ENCODE measurements at places on chromosomes 5 and 9.

DNA sequence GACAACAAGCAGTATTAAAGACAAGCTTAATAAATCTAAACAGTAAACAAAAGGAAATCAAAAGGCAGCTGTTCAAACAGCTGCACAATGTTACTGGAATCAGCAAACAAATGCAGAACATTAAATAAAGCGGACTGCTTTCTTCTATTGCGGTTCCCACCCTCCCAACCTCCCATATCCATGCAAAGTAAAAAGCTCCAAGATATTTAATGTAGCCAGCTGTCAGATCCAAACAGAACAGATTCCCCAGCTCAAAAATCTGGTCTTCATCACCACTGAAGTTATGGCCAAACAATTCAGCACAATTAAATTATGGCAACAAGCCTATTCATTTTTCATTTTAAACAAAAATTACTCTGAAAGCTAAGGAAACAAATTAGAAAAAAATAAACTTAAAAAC, 75.9 kb downstream of the SLC38A9 start:
- DNase-seq, result no peak

GRCh38 chr5:169785771-169786618, 148.9 kb downstream of the DOCK2 start:
- no peak for DNase-seq

DNA sequence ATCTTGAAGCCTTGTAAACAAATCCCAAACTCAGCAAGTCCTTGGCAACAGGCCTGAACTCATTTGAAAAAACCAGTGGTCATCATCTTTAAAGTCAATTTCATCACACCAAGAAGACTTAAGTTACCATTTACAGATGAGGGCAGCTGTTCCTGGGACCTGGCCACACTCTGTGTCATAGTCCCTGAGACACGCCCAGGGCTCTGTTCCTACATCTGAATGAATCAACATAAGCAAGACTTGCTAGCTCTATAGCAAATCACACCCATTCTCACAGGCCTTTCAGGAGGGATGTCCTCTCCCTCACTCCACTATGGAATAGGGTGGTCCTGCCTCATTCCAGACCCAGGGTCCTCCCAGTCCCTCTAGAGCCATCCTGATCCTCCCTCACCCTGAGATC, 142.8 kb downstream of the NSG2 start:
- no peak for DNase-seq

DNA sequence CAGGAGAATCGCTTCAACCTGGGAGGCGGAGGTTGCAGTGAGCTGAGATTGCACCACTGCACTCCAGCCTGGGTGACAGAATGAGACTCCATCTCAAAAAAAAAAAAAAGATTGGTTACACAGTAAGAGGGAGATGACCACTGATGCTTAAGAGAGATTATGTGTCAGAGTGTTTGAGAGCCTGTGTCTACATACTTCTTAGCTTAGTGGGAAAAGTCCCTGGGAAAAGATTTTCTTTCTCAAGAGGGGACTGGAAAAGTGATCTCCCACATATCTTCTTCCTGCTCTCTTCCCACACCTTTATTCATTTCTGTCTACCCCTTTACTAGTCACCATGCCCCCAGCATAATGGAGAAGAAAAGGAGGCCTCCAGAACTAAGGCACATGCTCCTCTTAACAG, 55.2 kb downstream of the MCTP1 start:
- DNase-seq, result no peak

- no peak for DNase-seq
These were observed 37.7 kb downstream of the NR2F1 start for GRCh38 chr5:93620487-93621326.

DNA sequence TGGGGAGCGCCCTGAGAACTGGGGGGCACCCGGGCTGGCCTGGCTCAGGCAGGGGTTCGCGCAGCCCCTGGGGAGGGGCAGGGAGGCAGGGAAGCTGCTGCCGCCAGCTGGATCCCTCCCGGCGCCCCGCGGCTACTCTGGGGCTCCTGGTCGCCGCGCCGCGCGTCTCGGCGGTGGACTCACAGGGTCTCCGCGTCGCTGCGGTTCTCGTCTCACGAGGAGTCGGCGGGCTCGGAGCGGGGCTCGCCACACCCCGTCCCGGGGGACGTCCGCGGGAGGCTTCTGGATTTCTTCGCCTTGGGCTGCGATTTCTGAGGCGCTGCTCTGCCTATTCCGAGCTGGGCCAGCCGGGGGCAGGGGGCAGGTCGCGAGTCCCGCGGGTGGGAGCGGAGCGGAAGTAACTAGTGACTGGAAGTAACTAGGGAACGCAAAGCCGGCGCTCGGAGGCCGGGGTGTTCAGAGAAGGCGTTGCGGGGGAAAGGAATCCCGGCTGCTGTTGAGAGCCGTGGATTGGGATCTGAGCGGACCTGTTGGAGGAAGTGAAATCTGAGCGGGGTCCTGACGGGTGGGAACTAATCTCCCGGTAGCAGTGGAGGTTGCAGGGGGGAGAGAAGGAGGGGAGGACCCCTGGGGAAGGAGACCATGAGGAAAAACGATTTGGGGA, 511 bp downstream of the CYSTM1 start:
- DNase-seq, result peak; percentile 29

DNA sequence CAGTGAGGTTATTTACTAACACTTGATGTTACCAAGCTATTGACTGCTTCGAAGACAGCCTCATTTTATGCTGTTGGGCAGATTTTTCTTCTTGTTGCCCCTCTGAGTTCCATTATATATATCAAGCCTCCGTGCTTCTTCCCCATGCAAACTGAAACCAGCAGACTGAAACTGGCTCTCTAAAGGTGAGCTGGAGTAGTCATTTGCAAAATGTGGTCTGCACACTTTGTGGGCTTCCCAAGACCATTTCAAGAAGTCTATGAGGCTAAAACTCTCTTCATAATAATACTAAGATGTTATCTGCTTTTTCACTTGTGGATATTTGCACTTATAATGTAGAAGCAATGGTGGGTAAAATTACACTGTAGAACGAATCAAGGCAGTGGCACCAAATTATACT, 13.9 kb downstream of the SLC36A1 start:
- no peak for DNase-seq

GRCh38 chr5:92081958-92082712, 699.0 kb upstream of the ARRDC3 start:
- no peak for DNase-seq

GRCh38 chr5:44807269-44807668, 1.5 kb upstream of the MRPS30 start:
- no peak for DNase-seq

GRCh38 chr9:98130576-98131228, 11.7 kb upstream of the TRIM14 start:
- no peak for DNase-seq

- no peak for DNase-seq
These were observed 1233.8 kb upstream of the WWC1 start for GRCh38 chr5:167057665-167058064.

- DNase-seq, result no peak
These were observed 119.3 kb downstream of the SSBP2 start for GRCh38 chr5:81631621-81632020.

- DNase-seq, result no peak
These were observed 26.1 kb downstream of the PWWP2A start for GRCh38 chr5:160092960-160093707.

DNA sequence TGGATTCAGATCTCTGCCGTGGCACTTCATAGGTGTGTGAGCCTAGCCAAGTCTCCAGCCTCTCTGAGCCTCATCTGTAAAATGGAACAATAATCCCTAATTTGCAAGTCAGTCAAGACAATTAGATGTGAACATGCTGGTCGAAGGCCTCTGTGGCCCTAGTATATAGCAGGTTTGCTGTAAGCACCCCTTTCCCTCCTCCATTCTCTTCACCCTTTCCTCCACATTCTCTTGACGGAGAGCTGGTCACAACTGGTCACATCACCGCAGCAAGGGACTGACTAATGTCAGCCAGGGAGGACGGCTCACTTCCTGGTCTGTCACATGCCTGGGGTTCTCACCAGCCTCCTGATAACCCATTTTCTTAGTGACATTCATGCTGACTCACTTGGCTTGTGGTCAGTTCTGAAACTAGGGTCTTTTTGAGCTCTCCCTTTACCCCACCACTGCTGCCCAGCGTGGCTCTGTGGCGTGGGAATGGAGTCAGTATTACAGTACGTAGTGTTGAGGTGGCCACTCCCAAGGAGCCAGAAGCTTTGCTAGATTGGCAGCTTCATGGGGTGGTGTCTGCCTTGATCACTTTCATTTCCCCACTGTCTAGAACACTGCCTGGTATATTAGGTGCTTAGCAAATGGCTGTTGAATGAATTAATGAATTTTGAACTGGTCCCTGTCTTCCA, 47.8 kb downstream of the ERGIC1 start:
- DNase-seq, result no peak

DNA sequence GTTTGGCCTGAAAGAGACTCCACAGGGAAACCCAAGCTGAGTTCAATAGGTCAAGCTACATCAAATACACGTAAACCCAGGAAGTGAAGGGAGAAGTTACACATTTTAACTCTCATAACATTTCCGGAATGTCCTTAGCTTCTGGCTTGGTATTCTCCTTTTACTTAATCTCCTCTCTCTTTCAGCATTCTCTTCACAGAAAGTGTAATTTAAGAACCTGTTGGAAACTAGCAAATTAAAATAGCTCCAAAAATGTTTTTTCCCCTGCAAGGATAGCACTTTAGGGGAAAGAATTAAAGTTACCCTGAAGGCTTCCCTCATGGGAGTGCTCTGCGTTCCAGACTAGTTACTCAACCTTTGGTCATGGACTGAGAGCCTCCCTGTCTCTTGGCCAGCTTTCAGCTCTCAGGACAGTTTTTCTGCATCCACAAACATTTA, 292.7 kb upstream of the TARS1 start:
- no peak for DNase-seq

DNA sequence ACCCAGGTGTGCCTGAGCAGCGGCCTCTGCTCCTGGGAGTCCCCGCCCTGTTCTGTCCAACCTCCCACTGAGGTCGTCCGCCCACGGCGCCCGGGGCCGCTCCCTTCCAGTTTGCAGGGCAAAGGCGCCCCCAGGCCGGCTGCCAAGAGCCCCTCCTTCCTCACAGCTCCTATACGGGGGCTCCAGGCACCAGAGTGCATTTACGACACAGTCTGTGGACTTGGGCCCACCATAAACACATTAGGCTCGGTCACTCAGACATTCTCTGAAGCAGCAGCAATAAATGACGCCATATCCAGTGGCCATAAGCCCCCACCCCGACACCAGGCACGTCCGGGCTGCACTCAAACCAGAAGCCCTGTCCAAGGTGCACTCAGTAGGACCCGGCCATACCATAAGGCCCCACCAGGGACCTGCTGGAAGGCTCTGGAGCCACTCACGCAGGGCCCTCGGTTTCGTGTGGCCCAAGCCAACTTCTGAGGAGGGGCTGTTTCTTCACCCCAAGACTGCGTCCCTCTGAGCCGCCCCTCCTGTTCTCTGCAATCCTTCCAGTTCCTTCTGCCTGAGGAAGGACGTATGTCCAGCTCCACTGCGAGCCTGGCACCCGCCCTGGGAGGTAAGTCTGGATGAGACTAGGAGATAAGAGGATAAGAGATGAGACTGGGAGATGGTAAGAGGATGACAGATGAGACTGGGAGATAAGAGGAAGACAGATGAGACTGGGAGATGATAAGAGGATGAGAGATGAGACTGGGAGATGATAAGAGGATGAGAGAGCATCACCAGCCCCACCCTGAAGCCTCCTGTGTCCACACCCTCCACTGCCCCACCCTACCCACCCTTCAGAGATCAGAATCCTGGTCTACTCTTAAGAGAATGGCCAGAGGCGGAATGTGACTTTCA, 26.7 kb downstream of the SLC6A18 start:
- DNase-seq, result no peak

DNA sequence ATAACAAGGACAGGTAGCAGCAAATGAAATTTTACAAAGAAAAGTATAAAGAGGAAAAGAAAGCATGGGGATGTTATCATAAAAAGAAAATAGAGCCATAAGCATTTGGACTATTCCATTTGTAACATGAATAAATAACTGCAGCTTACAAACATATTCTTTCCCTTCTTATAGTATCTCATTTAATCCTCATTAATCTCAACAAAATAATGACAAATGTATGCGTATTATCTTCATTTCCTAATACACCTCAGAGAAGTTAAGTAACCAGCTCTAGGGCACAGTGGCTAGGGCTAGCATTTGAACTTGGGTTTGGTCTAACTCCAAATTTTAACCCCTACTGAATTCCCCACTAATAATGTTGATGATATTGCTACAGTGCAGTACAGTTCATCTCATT, 175.5 kb upstream of the POU5F2 start:
- no peak for DNase-seq

Measured in stimulated activated CD4-positive, alpha-beta T cell treated with anti-CD3 and anti-CD28 coated beads, Interleukin-1b, Interleukin-23, amount 100 ng/mL, for 1 hour (primary cell).